ENCODE measurements at places on chromosomes 3 and 15. TPM values are rescaled to one million over a fixed set of nuclear protein-coding genes. Genes with fewer than 3 reads are reported as not detected.

GRCh38 chr15:62502451-62502850, 337.4 kb upstream of the C2CD4B start:
- DNase-seq = no peak

GRCh38 chr3:150128126-150128525, 157.4 kb upstream of the PFN2 start:
- DNase-seq = no peak

DNA sequence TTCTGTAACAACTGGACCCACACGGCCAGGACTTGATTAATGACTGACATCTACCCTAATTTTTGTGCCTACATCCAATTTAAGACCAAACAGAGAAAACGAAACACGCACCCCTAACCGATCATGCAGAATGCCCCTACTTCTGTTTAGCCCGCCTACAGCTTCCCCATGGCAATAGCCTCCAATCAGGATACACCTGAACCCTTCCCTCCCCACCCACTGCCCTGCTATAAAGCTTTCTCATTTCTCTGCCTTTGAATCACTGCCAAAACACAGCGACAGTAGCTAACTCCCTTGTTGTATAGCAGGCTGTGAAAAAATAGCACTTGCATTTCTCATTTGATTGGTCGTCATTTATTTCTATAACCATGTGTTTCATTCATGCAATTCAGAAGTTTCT, 45.2 kb upstream of the DPPA4 start:
- no peak for DNase-seq

DNA sequence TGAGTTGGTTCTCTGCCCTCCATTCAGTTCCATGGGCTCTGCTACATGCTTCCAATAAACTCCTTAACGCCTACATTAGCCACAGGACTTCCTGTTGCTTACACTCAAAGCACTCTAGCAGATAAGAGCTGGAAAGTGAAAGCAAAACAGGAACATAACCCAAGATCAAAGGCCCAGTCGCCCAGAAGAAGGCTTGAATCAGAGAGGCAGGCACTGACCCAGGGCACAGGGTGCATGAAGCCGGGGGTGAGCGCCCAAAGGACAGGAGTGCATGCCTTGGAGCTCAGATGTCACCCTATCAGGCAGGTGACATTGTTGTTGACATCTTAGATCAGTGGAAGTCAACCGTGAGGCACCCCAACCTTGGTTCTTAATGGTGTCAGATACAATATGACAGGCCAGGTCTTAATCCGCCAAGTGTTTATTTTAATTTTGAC, 235.1 kb downstream of the UACA start:
- DNase-seq = no peak

Gene LRIG1
- 178 TPM for total RNA-seq

GRCh38 chr3:116288485-116288884, 156.8 kb downstream of the LSAMP start:
- DNase-seq = no peak

DNA sequence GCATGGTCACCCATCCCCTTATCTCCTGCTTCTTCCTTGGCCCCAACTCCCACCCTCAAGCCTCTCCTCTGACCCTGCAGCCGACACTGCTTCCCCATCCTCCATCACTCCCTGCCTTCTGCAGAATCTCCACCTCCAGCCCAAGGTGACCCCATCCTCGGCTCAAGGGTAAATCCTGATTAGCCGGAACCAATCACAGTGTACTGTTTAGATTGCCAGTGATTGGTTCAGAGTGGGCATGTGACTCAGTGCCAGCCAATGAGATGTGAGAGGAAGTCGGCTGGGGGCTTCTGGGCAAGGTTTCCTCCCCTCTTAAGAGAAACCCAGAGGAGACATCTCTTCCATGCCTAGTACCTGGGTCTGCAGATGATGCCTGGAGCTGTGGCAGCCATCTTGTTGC, 10.3 kb downstream of the CACNA2D2 start:
- DNase-seq = no peak

DNA sequence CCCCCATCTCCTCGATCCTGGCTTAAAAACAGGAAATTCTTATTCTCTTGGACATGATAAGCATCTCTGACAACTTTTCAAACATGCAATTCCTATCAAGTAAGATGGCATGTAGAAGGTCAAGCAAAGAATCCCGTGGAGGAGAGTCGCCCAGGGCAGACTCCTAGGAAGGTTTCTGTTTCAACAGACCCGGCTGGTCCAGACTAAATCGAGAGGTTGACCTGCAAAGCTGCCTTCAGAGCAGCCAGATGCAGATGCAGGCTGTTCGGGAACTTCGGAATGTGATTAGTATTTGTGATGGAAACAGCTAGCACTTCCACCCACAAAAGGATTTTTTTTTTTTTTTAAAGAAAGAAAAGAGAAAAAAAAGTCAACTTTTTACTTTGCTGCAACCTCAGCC, 216.8 kb downstream of the NR1D2 start:
- DNase-seq = no peak
